ENCODE measurements at places on chromosomes 2 and 18.
A peak's percentile ranks its signal among the peaks of the same experiment; 100 is the strongest.

- DNase-seq: peak; percentile 13
Observed at GRCh38 chr2:173884025-173884802, 81.0 kb downstream of the SP3 start.

DNA sequence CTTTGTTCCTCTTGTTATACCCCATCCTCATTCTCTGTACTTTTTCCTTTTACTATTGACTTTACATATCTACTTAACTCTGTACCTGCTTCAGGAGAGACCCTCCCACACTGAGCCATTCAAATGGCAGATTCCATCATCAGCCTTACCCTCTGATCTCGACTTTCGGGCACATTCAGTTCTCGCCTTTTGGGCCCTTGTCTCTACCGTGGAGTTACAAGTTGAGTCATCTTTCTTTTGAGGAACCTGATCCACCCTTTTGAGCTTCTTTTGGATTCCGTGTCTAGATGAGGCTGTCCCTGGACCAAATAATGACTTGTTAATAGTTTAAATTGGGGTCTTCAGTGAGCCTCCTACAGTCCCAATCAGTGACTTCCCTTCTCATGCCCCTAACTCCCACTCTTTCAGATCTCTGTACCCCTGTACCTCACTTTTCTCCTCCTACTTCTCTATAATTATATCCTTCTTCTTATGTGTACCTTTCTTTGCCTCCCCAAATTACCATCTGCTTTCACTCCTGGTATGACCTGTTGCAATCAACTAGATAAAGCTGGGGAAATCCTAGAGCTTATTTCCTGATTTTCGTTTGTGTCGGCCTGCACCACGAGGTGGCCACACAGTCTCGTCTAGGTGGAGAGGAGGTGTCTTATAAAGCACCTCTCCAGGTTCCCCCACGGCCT lies 17.2 kb downstream of the SP110 start:
- no peak for DNase-seq

DNA sequence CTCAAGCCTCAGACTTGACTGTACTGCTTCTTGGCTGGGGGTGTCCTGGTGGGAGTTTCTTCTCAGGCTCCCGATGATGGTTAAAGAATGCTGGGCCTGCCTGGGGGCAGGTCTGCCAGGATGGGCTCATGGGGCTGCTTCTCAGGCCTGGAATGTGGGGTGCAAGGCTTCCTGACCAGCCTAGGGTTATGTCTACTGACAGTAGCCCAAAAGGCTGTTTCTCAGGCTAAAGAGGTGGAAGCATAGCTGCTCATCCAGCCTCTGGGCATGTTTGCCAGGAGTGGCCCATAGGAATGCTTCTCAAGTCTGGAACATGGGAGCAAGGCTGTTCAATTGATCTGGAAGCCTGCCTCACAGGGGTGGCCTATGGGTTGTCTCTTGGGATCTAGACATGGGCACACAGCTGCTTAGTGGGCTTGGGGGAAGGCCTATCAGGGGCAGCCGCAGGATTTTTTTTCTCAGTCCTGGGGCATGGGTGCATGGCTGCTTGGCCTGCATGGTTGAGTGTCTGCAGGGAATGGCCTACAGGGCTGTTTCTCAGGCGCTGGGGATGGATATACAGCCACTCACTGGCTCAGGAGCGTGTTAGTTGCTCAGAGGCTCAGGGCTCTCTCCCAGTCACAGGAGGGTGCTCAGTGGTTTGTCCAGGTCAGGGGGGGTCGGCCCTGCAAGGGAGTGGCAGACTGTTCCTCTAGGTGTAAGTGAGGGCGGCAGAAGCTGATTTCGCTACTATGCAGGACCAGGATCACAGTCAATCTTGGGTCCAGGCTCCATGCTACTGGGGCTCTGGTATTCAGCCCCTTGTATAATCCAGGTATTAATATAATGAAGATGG lies 617.3 kb upstream of the REG3G start:
- DNase-seq: no peak

- no peak for DNase-seq
Observed at GRCh38 chr2:71934595-71935261, 212.9 kb downstream of the CYP26B1 start.

DNA sequence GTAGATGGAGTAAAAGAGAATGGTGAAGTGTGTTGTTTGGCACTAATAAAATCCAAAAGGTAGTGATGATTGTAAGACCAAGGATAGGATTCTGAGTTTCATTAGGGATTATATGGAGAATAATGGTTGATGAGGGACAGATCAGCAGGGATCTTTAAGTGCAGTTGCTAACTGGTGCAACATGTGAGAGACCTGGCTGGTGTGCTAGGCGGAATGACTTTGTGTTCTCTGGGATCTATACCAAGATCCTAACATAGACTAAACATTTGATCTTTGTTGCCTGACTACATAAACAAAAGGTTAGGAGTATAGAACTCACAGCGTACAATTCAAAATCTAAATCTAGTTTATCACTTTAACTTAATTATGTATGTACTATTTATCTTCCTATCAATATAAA lies 135.4 kb downstream of the PTRHD1 start:
- DNase-seq: no peak

DNA sequence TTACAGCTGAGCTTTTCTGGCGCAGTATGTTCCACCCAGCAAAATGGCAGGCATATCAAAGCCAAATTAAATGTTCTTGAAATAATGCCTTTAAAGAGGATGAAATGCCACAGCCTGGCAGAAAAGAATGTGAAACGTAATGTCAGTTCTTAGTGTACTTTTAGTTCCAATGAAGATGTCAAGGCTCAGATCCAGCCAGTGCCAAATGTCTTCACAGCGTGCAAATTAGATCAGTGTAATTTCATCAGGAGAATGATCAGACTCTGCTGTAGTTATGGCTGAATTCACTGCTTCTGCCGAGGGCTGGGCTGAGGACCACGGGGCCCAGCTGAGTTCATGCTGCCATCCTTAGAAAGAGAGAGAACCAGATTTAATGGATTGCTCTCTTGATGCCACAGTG lies 78.7 kb upstream of the ITGA4 start:
- no peak for DNase-seq

- DNase-seq: no peak
Observed at GRCh38 chr2:25546852-25547251, 126.5 kb downstream of the DTNB start.

GRCh38 chr18:76453932-76454331 lies 41.1 kb downstream of the ZNF516 start:
- DNase-seq: no peak

- no peak for DNase-seq
Observed at GRCh38 chr2:28359222-28360057, 33.2 kb upstream of the FOSL2 start.

DNA sequence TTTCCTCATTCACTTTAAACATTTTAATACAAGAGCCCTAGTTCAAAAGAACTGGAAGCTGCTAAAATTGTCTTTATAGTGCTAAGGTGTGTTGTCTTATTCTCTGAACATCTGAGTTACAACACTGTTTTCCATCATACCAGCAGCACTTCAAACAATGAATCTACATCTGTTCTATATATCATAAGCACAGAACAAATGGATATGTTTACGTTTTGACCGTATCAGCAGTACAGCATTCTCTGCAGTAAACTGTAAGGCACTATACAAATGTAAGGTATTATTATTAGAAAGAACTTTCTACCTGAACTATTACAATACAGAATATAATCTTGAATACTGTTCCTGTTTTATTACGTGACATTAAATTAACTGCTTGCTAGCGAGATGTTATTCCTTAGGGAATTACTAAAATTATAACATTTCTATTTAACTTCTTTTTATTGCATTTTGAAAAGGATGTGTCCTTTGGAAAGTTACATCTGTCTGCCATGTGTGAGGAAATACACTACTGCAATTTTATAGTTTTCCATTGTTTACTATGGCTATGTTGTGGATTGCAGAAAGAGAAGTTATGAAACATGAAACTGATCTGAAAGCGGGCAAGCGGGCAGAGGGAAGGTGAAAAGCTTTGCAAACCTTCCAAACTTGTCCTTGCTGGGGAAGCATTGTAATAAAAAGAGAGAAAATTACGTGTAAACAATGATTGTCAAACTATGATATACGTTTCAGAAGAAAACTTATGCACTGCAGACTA lies 13.7 kb downstream of the NCKAP1 start:
- no peak for DNase-seq

DNA sequence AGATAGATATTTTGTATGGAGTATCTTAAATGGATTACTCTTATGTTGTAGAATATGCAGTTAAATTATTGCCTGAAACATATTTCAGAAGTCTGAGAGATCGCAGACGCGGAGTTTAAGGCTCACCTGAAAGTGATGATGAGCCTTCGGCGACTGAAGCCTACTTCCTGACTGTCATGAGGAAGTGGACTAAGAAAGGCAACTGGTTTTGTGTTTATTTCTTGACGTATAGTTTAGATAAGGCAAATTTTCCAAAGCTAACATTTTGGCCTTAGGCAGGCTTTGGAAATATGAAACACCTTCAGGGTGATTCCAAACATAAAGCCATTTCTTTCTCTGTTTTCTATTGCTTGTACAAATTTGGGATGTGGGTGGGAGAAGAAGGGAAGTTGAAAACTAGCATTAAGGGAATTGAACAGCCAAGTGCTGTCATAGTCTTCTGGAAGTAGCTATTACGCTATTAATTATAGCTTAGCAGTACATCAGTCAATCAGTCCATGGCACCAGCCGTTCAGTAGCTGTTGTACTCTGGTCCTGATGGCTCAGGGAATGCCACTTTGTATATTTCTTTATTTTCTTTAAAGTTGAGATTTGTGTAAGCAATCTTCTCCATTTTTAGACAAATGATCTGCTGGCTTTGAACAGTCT lies 1.5 kb downstream of the GRHL1 start:
- no peak for DNase-seq

DNA sequence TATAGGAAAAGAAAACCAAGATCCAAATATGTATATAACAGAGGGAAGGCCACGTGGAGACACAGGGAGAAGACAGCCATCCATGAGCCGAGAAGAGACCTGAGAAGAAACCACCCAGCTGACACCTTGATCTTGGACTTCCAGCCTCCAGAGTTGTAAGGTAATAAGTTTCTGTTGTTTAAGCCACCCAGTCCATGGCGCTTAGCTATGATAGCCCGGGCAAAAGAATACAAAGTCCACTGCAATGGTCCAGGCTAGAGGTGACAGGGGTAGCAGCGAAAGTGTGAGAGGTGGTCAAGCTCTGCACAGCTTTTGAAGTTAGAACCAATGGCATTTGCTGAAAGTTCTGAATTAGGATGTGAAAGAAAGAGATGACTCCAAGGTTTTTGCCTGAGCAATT lies 2.8 kb downstream of the MYOM1 start:
- DNase-seq: no peak
